Fibroblast of skin of right quadriceps (primary cell): ENCODE measurements at places on chromosomes 4 and X.

DNA sequence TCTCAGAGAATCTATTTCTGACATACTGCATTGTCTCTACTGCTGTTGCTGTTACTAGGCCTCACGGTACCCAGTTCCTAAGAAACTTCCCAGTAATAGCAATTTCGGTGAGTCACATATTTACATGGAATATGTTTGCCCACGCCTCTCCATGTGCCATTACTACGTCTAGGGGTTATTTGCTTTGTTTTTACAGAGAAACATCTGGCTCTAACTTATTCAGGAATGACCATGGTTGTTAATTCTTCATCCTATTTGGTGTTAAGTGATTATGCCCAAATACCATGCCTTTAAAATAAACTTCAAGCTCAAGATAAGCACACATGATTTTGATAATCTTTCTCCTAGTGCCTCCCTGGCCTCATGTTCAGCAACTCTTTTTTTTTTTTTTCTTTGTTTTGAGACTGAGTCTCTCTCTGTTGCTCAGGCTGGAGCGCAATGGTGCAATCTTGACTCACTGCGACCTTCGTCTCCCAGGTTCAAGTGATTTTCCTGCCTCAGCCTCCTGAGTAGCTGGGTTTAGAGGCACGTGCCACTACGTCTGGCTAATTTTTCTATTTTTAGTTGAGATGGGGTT lies 101.0 kb upstream of the HS3ST1 start:
- DNase-seq, result no peak

- no peak for DNase-seq
Measured at GRCh38 chr4:26877406-26877805, 16.8 kb downstream of the STIM2 start.

GRCh38 chr4:7585768-7586167 lies 151.0 kb upstream of the PSAPL1 start:
- no peak for DNase-seq

- no peak for DNase-seq
Measured at GRCh38 chr4:47415719-47416118, 47.8 kb downstream of the COMMD8 start.

- no peak for DNase-seq
Measured at GRCh38 chrX:109952050-109952449, 50.9 kb upstream of the TMEM164 start.
